Karpas-422 (cell line): ENCODE measurements at places on chromosomes 2 and 18. TPM values are rescaled to one million over a fixed set of nuclear protein-coding genes. Genes with fewer than 3 reads are reported as not detected.

Gene IL1F10
- total RNA-seq = not detected in 2 replicates

Gene CPLX4
- total RNA-seq = not detected in 2 replicates

Gene GALR1
- not detected in 2 replicates for total RNA-seq

Gene NCKAP1
- total RNA-seq = not detected in 2 replicates

Gene PDE11A
- 0.52 TPM in 1 of 2 replicates, not detected in the other for total RNA-seq

Gene CKAP2L
- total RNA-seq = 8.9 and 17.0 TPM in 2 replicates

Gene IL18R1
- total RNA-seq = 0.36 TPM in 1 of 2 replicates, not detected in the other

Gene GPR55
- total RNA-seq = 2.9 and 9.5 TPM in 2 replicates

Gene GALNT13
- not detected in 2 replicates for total RNA-seq

Gene OBSL1
- not detected in 2 replicates for total RNA-seq

Gene SFT2D3
- 3.2 and 4.0 TPM in 2 replicates for total RNA-seq

Gene SERPINB4
- not detected in 2 replicates for total RNA-seq

Gene CDK5R2
- 0.61 TPM in 1 of 2 replicates, not detected in the other for total RNA-seq
